ENCODE measurements at places on chromosomes 16 and 17. TPM values are rescaled to one million over a fixed set of nuclear protein-coding genes. Genes with fewer than 3 reads are reported as not detected.

GRCh38 chr17:65418622-65419021 lies 142.8 kb downstream of the AXIN2 start:
- no peak for DNase-seq

Gene SRCIN1
- total RNA-seq, result 0.25 TPM

DNA sequence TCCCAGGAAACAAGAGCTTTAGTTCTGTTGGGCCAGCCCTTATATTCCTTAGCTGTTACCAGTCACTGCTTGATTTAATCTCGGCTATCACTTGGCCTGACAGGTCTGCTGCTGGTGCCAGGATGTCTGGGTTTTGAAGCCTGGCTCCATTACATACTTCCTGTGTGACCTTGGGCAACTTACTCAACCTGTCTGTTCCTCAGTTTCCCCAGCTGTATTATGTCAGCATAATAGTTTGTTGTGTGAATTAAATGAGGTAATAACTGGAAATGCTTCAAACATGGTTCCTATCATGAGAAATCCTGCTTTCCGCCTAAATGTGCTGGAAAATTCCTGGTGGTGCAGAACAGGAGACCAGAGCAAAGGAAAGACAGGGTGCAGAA lies 50.6 kb upstream of the STH start:
- DNase-seq, result no peak

DNA sequence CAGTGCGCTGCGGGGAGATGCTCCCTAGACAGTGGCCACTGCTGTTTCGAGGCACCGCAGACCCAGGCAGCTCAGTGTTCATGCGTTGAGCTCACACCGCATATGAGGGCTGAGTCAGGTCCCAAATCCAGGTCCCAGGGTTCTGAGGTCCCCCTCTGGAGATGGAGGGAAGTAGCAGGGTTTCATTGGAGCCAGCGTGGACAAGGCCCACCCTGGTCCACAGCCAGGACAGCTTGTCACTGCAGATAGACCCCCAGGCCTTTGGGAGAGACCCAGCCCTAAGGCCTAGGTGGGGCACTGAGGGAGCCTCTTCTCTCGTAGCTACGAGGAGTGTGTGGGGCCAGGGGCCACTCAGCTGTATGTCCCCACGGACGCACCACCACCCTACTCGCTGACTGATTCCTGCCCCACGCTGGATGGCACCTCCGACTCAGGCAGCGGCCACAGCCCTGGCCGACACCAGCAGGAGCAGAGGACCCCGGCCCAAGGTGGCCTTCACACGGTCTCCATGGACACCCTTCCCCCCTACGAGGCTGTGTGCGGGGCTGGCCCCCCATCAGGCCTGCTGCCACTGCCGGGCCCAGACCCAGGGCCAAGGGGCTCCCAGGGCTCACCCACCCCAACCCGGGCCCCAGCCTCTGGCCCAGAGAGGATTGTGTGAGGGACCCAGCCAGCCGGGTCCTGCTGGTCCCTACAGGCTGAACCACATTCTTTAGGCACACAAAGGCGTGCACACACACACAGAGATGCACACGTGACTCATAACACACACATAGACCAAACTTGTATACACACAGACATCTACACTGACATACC lies 53.4 kb downstream of the BEAN1 start:
- DNase-seq, result no peak

Gene SAMD14
- 1.2 TPM for total RNA-seq

- peak; percentile 19 for DNase-seq
Observed at GRCh38 chr17:76868176-76868668, at the start of gene MGAT5B. Gene MGAT5B (plus strand): TSS chr17:76868404. CDS start chr17:76869030, 626 bp downstream.

GRCh38 chr17:866568-867103 lies 84.5 kb downstream of the MRM3 start:
- no peak for DNase-seq

DNA sequence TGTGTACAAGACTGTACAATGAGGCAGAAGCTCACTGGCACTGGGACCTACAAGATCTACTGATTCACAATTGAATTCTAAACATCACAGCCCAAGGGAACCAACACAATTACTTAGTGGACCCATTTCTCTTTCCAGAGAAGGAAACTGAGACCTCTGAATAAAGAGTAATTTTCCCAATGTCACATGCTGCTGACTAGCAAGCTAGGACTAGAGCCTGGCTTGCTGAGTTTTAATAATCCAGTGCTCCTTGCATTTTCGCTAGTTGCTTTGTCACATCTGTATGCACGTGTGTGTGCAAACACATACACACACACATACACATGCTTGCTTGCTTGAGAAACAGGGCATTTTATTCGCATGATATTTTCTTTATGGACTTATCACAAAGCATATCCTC lies 3.9 kb upstream of the LPO start:
- DNase-seq, result no peak

- peak; percentile 30 for DNase-seq
Observed at GRCh38 chr17:31095236-31096105, 694 bp downstream of the NF1 start.

Gene ZNF778
- total RNA-seq, result 28.3 TPM

- no peak for DNase-seq
Observed at GRCh38 chr16:75235721-75236193, 15.7 kb downstream of the BCAR1 start.

GRCh38 chr17:58001461-58002124 lies 5.5 kb downstream of the SRSF1 start:
- DNase-seq, result no peak

DNA sequence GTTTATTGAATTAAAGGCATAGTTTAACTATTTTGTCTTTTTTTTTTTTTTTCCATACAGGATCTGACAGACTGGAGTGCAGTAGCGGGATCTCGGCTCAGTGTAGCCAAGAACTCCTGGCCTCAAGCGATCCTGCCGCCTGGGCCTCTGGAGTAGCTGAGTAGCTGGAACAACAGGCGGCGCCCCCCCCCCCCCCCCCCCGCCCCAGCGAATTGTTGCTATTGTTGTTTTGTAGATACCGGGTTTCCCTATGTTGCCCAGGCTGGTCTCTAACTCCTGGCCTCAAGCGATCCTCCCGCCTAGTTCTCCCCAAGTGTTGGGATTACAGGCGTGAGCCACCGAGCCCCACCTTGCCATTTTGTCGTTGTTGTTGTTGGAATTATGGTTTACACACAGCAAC lies 1.3 kb upstream of the CENPV start:
- no peak for DNase-seq

Gene HOXB13
- not detected for total RNA-seq

Gene TBC1D3D
- 2.6 TPM for total RNA-seq

Gene ALOX15
- total RNA-seq, result not detected

DNA sequence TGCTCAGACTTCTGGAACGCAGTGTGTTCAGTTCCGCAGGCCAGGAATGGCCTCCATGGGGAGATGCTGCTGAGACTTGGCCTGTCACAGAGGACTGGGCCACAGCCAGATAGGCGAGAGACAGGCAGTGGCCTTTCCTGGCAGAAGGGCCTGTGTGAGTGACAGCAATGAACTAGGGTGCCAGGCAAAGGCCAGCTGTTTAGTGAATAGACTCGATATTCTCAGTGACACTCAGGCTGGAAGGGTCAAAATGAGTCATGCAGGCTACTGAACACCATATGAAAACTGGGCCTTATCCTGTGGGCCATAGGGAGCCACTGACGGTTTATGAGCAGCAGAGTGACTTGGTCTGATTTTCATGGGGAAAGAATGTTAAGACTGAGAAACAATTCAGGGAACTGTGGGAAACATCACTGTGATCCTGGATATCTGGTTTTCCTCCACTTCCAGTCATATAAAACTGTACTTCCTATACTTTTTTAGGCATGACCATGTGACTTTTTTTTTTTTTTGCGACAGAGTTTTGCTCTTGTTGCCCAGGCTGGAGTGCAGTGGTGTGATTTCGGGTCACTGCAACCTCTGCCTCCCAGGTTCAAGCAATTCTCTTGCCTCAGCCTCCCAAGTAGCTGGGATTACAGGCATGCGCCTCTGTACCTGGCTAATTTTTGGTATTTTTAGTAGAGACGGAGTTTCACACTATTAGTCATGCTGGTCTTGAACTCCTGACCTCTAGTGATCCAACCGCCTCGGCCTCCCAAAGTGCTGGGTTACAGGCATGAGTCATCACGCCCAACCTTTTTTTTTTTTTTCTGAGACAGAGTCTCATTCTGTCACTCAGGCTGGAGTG lies 5.2 kb upstream of the NUBP1 start:
- DNase-seq, result peak; percentile 88

DNA sequence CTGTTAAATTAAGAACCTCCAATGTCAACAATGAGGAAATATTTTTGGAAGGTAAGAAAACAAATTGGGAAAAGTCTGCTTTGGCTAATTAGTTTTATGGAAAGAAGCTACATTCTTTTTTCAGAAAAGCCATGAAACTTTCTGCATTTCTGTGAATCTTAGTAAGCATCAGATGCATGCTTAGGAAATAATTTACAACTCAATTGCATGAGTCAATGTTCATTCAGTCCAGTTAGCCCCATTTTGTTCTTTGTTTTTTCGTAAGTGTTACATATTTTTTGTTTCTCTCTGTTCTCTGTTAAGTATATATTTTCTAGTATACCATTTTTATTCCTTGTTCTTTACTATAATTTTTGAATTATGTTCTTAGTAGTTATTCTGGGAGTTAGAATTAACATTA lies 195.2 kb upstream of the KIF2B start:
- peak; percentile 94 for DNase-seq

Gene KRTAP17-1
- total RNA-seq, result not detected

DNA sequence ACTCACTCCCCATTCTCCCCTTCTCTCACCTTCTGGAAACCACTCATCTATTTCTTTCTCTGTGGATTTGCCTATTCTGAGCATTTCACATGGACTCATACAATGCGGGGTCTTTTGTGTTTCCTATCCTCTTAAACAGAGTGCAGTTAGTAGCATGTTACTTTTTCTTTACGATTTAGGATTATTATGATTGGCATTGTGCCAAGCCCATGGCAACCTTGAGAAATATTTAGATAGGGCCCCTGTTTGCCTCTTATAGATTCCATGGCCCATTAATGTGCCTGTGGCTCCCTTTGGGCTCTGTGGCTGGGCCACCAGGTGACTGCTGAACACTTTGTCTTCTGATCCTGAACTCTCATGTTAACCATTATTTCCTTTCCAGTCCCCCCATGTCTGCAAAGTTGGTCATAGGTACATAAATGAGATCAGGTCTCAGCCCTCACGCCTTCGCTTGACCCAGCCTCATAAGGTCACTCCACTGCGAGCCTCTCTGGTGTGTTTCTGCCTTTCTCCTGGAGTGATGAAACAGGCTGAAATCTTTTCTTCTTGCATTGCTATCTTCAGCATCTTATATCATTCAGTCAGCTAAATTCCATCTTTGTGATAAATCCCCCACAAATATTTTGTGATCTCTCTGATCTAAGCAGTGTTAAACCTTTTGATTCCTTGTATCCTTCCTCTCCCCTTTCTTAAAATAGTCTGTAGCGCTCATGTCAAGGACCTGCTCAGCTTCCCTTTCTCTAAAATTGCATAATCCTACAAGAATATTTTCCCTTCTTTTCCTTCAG lies 44.0 kb downstream of the MYH3 start:
- no peak for DNase-seq

Gene BRIP1
- 11.3 TPM for total RNA-seq
